ENCODE measurements at places on chromosomes 1 and 21.
A peak's percentile ranks its signal among the peaks of the same experiment; 100 is the strongest.

DNA sequence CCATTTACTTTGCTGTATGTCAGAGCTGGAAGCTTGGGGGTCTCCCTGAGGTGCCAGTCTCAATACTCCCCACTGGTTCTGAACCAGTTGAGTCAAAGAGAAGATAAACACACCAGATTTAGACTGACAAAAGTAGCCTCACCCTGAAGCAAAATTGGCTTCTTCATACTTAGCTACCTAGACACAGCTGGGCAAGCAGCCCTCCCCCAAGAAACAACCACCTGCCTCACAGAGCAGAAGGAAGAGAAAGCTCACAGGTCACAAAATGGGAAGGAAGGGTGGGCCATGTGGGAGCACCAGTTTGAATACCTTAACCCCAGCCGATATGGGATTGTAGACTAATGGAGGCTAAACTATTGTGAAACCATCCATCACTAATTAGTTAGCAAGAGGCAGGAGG is 24.6 kb upstream of the MYSM1 start:
- no peak for DNase-seq

DNA sequence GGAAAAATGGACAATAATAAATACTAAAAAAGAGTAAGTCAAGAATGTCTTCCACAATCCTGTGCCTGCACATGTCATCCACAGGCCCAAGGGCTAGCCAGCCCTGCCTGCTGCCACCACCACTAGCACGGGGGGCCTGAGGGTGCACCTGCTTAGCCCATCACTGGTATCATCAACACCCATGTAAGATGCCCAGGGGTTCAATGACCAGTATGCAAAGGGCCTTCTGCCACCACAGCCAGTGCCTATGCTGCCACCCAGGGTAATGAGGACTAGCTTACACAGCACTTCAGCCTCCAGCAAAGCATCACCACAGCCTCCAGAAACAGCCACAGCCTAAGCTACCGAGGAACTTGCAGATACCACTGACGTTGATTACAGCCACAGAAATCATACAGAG is 46.3 kb downstream of the POFUT2 start:
- no peak for DNase-seq

DNA sequence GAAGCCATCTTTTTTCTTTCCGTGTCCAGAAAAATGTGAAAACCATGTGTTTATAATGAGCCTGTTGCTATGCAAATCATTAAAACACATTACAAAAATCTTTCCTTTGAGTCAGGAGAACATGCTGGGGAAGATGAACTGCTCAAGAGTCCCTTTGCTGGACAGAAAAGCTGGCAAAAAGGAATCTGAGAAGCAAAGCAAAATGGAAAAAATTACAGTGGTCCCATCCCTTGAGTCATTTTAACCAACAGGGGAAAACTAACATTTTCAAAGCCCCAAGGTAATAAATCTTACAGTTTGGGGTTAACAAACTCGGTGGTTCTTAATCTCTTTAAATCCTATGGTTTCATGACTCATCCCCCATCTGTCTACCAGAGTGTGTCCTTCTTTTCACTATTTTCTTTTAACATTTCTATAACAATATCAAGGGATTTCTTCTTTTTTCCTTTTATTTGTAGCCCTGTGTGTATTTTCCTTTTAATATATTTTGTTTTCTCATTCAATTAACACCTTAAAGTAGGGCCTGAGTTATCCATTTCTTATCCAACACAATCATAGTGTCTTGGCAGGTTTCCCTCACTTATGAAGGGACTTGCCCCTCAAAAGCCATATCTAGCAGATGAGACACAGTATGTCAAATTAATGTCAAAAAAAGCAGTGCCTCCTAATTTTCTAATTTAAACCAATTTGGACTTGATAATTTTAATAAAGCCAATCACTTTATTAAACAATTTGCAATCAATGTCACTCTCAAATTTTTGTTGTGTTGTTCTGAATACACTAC is 105.4 kb downstream of the PTPN14 start:
- peak; percentile 89 for DNase-seq

GRCh38 chr1:43844114-43844513 is 89.5 kb upstream of the ARTN start:
- DNase-seq: no peak

GRCh38 chr1:152410599-152410998 is 3.5 kb downstream of the CRNN start:
- DNase-seq: no peak

- no peak for DNase-seq
Measured at GRCh38 chr1:13779930-13780329, 79.9 kb downstream of the PRDM2 start.

GRCh38 chr21:41801321-41802197 is 34.7 kb upstream of the RIPK4 start:
- no peak for DNase-seq

DNA sequence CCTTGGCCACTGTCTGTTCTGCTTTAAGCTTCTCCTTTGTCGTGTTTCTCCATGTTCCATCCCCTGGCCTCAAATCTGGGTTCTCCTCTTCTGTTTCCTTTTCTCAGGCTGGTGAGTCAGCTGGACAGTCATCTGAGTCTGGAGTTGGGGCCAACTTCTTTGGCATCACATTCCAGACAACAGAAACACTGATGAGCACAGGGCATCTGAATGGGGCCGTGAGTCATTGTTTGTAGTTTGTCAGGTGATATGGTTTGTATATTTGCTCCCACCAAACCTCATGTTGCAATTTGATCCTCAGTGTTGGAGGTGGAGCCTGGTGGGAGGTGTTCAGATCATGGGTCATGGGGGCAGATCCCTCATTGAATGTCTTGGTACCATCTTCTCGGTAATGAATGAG is 14.3 kb upstream of the OLIG2 start:
- peak; percentile 93 for DNase-seq

- DNase-seq: peak; percentile 79
Measured at GRCh38 chr1:169586395-169587255, at the start of gene F5. F5 (minus strand) TSS chr1:169586481; CDS start chr1:169586386, 95 bp downstream.

GRCh38 chr1:43531906-43532584 is 1.4 kb downstream of the PTPRF start:
- DNase-seq: no peak

- no peak for DNase-seq
Measured at GRCh38 chr1:213417846-213418245, 366.8 kb downstream of the RPS6KC1 start.

GRCh38 chr1:4755864-4756504 is 101.6 kb downstream of the AJAP1 start:
- no peak for DNase-seq

- no peak for DNase-seq
Measured at GRCh38 chr1:67586596-67586995, 98.4 kb upstream of the GADD45A start.
